ENCODE measurements at places on chromosomes 12 and 14.

DNA sequence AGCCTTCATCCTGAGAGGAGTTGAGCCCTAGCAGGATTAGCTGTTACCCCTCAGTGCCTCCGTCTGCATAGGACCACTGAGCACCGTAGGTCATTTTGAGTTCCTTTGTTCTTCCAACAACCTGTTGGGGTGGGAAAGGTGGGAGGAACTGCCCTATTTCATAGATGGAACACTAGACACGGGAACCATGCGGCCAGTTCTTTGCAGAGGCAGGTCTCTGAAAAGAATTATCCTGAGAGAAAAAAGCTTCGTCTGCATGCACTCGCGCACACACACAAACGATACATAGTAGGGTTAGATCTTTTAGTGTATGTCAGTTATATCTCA lies 28.5 kb downstream of the TRAFD1 start:
- no peak for DNase-seq

DNA sequence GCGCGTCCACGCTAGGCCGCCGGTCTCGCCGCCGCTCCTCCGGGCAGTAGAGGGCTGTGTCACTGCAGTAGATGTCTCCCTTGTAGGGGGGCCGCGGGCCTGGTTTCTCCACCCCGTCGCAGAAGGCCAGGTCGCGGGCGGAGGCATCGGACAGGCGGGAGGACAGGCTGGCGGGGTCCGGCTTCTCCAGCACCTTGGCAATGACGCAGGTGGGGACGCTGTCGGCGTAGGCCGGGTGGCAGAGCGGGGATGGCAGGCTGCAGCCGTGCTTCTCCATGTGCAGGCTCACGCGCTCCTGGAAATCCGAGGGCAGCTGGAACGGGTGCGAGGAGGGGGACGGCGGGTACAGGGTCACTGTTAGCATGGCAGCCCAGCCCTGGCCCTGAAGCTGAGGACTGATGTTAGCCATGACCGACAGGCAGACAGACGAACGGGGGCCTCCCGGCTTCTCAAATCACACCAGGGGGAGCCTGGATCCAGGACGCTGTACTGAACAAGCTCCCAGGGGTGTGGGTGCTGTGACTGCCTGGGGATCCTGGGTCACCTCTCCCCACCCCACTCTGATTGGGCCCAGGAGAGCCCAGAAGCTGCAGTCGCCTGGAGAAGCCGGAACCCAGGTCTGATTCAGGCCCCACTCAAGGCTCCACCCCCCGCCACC lies 48.1 kb downstream of the BEGAIN start:
- DNase-seq: no peak

DNA sequence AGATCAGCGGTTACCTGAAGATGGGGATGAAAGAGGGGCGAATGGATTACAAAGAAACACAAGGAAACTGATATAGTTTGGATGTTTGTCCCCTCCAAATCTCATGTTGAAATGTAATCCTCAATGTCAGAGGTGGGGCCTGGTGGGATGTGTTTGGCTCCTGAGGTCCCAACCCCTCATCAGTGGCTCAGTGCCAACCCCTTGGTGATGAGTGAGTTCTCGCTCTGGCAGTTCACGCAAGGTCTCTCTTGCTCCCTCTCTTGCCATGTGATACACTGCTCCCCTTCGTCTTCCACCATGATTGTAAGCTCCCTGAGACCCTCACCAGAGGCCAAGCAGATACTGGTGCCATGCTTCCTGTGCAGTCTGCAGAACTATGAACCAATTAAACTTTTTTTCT lies 28.0 kb downstream of the ITGA7 start:
- DNase-seq: no peak

- no peak for DNase-seq
These were observed 28.2 kb upstream of the CD27 start for GRCh38 chr12:6416596-6416995.

DNA sequence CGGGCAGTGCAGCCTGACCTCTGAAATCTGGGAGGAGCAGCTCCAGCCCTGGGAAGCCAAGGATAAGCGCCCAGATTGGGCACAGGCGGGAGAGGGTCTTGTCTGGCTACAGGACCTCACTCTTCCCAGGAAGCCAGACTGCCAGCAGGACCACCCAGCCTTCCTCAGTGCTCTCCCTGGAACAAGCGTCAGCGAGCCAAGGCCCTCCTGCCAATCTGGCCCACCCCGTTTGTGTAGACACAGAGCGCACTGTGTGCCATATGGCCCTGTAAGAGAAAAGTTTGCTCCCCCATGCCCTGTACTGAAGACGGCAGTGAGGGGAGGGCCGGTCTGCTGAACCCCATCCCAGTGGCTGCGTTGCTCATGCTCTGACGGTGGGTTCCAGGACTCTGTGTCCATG lies 1.2 kb upstream of the C14orf180 start:
- DNase-seq: no peak

- no peak for DNase-seq
These were observed 44.3 kb upstream of the TRAF3 start for GRCh38 chr14:102732924-102733323.

DNA sequence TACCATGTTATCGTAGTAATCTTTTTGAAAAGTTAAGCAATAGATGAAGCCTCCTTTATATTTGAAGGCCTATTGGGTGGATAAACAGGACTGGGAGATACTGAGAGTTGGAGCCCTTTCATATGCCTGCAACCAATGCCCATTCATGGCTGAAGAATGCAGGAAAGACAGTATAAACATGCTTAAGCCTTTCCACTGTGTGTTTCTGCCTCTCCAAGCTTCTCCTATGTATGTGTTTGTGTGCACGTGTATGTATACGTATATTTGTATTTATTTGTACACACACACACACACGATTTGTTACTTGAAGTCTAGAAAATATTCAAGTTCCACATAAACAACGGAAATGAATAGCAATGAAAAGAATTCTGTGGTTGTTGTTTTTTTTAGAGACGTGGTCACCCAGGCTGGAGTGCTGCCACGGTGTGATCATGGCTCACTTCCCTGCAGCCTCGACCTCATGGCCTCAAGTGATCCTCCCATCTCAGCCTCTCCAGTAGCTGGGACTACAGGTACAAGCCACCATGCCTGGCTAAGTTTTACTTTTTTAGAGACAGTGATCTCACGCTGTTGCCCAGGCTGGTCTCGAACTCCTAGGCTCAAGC lies 1453.5 kb downstream of the AACS start:
- peak; percentile 13 for DNase-seq

DNA sequence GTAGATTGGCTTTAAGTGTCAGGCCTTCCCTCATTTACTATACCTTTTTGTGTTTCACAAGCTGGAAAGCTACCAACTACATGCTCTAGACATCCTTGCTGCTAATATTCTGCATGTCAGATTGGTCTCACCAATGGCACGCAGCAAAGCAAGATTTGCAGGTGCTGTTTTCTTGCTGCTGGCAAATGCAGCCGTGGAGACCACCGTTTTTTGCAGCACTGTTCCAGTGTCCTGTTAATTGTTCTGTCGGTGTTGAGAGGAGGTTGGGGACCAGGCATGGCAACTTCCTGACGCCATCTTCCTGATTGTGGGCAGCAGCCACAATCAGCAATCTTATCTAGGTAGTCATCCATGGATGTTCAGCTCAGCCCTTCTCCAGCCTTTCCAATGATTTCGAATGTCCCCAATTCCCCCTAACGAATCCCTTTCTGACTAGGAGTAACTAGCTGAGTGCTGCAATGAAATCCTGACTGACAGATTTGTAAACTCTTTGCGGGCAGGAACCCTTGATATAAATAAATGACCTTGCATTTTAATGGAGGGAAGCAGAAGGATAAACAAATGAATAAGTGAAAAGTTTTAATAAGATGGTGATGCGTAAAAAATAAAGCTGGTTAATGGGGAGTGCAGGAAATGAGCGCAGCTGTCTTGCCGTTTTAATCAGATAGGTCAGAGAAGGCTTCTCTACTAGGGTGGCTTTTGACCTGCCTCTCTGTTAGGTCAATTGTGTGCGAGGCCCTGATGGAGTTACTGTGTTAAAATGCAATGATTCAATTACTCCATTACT lies 574 bp upstream of the CRADD start:
- DNase-seq: no peak

DNA sequence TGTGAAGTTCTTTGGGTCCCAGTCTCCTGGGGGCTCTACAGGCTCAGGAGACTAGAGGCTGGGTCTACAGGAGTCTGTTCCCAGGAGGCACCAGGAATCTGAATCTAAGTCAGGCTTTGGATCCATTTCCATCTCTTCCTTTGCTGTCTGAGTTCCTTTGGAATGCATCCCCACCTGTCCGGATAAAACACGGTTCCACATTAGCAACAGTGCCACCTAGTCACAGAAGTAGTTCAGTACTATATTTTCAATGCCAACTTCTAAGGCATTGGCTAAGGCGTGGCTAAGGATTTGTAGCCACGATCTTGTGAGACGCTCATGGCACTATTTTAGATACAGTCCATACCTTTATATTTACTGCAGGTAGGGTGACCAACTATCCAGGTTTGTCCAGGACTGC lies 15.1 kb downstream of the ZC2HC1C start:
- no peak for DNase-seq

DNA sequence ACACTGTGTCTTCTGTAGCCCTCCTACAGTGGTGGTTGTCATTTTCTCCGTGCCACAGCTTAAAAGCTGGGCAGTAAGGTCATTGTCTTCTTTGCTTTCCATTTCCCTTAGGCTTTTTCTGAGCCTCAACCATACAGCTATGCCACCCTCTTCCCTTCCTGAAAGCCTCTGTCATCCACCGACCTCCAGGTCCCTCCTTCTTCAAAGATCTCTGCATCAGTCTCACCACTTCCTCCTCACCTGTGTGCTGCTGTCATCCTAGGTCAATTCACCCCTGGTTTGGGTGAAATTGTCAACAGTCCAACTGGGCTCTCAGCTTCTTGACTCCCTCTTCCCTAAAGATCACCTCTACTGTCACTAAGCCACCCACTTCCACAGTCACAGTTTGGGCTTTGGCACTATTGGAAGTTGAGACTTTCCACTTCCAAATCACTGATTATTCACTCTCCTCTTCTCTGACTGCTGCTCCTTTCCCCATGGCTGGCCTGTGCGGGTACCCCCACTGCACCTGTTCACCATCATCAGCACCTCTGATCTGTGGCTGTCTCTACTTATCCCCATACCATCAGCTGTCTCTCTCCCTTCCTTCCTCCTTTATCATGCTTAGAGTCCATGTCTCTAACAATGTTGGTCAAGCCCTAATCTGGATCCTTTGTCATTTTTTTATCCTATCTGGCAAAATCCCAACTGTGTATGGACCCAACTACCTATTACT lies 15.5 kb upstream of the TSPAN9 start:
- no peak for DNase-seq

DNA sequence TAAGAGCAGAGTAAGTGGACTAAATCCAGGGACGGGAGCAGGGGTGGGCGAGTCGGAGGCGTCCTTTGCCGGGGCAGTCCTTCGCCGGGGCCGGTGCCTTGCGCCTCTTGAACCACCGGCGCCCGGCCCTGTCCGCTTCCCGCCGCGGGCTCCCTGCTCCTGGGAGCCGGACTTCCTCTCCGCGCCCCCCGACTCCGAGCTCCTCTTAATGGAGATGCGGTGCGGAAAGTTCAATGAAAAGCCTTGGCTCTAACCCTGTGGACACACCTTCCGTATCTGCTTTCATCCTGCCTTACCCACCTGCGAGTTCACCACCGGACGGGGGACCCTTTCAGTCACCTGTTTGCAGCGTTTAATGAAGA lies 412 bp downstream of the FGFR1OP2 start:
- DNase-seq: no peak

DNA sequence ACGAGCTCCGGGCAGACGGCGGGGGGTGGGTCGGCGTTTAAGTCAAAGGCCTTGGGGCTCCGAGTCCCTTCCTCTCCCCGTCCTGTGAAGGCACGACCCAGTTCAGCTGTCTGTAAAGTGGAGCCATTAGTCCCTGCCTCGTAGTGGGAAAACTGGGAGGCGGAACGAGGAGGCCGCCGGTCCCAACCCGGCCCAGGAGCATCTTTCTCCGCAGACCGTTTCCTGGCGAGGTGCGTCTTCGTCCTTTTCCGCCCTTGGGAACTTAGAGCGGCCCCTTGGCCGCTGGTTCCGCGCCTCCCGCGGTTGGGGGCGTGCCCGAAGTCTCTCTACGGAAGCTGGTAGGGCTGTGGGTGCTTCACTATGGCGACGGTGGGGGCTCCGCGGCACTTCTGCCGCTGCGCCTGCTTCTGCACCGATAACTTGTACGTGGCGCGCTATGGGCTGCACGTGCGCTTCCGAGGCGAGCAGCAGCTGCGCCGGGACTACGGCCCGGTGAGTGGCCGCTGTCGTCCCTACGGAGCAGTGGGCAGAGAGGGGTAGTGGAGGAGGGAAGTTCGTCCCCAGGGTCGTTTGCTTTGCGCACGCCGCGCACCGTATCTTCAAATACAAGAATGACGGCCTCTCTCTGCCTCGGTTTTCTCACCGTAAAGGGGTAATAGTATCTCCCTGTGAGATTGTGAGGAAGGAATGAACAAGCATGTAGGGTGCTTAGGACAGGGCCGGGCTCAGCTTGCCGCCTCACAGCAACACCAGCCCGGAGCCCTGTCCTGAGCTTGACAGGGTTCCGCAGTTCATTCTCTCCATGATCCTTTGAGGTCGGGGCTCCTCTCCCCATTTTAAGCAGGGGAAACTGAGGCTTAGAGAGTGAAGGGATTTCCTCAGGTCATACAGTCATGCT lies at the start of gene OGFOD2:
Gene OGFOD2, plus strand, starts transcription at position 353 of the 898 bp plus-strand sequence. Its CDS starts 8 bp downstream, at position 361.
- peak; percentile 87 for DNase-seq

- no peak for DNase-seq
These were observed 16.6 kb downstream of the MAP3K12 start for GRCh38 chr12:53482626-53483168.

All from fibroblast of mammary gland (primary cell).